Astrocyte (in vitro differentiated cells and primary cell): ENCODE measurements at places on chromosomes 3 and 15. TPM values are rescaled to one million over a fixed set of nuclear protein-coding genes. Genes with fewer than 3 reads are reported as not detected.

KLHL6 gene
- total RNA-seq: 0.11 and 0.14 TPM in 2 replicates

IQCF6 gene
- total RNA-seq: not detected in 2 replicates

CLEC3B gene
- total RNA-seq: 0.32 TPM in 1 of 2 replicates, not detected in the other

KBTBD13 gene
- total RNA-seq: not detected in 2 replicates

BNC1 gene
- total RNA-seq: 9.3 and 13.7 TPM in 2 replicates

STARD9 gene
- 6.4 and 7.1 TPM in 2 replicates for total RNA-seq

NSMCE3 gene
- total RNA-seq: 8.2 and 8.3 TPM in 2 replicates

PPP1R14D gene
- not detected in 2 replicates for total RNA-seq

CD200R1 gene
- total RNA-seq: 0.39 and 0.67 TPM in 2 replicates
